ENCODE measurements at places on chromosomes 11 and 22.

- peak; percentile 14 for DNase-seq
Observed at GRCh38 chr11:120134106-120134930, 3.6 kb downstream of the TRIM29 start.

- DNase-seq = no peak
Observed at GRCh38 chr11:12319988-12320387, 57.4 kb upstream of the PARVA start.

- no peak for DNase-seq
Observed at GRCh38 chr11:8288166-8288772, 24.6 kb upstream of the LMO1 start.

GRCh38 chr11:57395905-57396623 lies 5.6 kb upstream of the PRG2 start:
- DNase-seq = no peak

- DNase-seq = no peak
Observed at GRCh38 chr11:106193956-106194355, 116.5 kb downstream of the AASDHPPT start.

All from activated CD4-positive, CD25-positive, alpha-beta regulatory T cell treated with anti-CD3 and anti-CD28 coated beads, Interleukin-2, amount 50 U/mL, for 72 hours (primary cell).